Activated CD4-positive, alpha-beta T cell treated with anti-CD3 and anti-CD28 coated beads, Interleukin-2, amount 50 U/mL, for 4 hours (primary cell): ENCODE measurements at places on chromosomes 4 and X.

DNA sequence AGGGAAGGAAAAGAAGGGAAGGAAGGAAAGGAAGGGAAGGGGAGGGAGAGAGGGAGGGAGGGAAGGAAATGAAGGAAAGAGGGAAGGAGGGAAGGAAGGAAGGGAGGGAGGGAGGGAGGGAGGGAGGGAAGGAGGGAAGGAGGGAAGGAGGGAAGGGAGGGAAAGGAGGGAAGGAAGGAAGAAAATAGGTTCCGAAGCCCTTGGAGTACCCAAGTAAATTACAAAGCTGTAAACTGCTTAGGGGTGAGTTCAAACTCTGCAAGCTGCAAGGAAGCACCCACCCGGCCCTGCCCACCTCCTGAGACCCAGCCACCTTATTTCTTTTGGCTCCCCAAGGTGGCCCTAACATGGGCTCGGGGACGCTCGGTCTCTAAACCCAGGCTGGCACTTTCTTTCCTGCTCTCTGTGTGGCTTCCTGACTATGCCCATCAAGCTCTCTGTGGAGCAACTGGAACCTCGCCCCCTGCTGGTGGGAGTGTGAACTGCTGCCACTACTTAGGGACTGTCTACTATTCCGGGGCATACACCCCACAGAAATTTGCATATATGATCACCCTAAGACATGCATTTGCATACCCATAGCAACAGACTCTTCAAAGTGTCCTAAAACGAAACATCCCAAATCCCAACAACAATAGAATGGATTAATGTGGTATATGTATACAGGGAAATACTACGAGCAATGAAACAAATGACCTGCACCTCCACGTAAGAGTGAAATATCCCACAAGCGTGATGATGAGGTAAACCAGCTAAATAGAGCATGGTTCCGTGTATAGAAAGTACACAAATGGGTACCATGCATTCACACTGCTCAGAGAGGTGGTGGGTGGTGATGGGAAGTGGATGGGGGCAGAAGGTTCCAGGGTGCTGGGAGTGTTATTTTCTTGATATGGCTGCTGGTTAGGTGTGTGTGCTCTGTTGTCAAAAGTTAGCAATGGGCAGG lies 151.7 kb upstream of the TBL1X start:
- peak; percentile 77 for DNase-seq

DNA sequence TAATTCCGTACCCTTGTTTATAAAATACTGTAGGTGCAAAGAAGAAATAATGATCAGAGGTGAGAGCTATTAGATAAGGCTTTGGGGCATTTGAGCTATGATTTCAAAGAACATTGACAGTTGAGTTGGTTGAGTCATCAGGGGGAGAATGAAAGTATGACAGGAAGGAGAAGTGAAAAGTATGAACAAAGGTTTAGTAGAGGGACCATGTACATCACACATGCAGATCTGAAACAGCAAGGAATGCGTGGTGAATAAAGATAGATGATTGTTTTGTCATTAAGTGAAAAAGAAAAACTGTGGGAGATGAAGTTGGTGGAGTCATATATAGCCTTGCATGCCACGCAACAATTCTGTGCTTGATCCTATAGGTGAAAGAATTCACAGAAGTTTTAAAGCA lies 163.1 kb downstream of the ARAP2 start:
- no peak for DNase-seq

GRCh38 chr4:11471618-11472017 lies 42.9 kb upstream of the HS3ST1 start:
- peak; percentile 23 for DNase-seq

DNA sequence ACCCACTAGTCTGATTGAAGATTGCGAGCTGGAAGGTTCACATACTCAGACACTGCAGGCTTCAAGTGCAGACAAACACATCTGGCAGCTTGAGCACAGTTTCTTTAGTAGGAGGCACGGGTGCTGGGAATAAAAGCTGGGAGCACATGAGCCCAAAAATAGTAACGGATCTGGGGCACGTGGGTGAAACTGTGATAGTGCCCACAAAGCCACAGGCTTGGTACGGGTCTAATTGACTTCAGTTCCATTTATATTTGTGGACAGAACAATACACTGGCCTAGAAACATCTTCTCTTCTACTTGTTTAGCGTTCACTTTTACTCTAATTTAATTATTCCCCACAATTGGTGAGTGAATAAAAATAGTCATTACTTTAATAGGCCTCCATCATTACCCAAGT lies 2370.7 kb downstream of the PCDH7 start:
- DNase-seq, result no peak

- no peak for DNase-seq
Observed at GRCh38 chrX:136850441-136851175, 29.9 kb downstream of the RBMX start.

DNA sequence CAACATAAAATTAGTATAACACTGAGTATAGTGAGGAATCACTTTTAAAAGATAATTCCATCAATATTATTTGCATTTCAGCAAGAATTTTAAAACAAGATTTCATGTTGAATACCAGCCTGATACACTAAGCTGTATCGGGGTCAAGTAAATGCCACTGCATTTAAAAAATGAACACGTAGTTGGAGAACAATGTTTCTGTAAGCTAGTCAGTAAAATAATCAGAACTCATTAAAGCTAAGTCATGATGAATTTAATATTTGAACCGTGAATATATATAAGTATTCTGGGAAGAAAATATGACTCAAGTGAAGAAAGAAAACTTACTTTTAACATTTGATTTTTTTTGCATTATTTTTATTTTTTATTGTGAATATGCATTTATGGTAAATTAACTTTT lies 611.0 kb upstream of the PABPC4L start:
- DNase-seq, result no peak

DNA sequence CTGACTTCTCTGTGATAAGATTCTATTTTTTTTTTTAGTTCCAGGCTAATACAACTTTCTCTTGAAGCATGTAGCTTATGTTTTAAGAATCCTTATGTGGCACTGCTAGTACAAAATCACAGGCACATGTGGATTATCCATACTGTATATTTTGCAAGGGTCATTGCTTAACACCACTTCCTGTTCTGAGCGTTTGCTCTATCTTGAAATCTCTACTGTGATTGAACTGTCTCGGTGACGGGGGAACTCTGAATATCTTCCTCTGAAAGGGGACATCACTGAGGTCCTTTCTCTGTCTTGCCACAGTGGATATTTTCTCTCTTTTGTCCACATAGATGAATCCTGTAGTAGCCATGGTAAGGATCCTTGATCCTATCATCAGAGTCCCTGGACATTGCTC lies 2.1 kb upstream of the WFS1 start:
- DNase-seq, result no peak

- no peak for DNase-seq
Observed at GRCh38 chrX:1422135-1422465, 30.2 kb upstream of the SLC25A6 start.

- no peak for DNase-seq
Observed at GRCh38 chrX:51837921-51838320, 55.5 kb upstream of the MAGED1 start.

GRCh38 chrX:26925088-26925487 lies 538.1 kb downstream of the PPP4R3C start:
- DNase-seq, result no peak

- no peak for DNase-seq
Observed at GRCh38 chrX:153504445-153505016, 9.8 kb downstream of the BGN start.

- DNase-seq, result no peak
Observed at GRCh38 chr4:48863728-48864127, 32.8 kb downstream of the OCIAD1 start.

DNA sequence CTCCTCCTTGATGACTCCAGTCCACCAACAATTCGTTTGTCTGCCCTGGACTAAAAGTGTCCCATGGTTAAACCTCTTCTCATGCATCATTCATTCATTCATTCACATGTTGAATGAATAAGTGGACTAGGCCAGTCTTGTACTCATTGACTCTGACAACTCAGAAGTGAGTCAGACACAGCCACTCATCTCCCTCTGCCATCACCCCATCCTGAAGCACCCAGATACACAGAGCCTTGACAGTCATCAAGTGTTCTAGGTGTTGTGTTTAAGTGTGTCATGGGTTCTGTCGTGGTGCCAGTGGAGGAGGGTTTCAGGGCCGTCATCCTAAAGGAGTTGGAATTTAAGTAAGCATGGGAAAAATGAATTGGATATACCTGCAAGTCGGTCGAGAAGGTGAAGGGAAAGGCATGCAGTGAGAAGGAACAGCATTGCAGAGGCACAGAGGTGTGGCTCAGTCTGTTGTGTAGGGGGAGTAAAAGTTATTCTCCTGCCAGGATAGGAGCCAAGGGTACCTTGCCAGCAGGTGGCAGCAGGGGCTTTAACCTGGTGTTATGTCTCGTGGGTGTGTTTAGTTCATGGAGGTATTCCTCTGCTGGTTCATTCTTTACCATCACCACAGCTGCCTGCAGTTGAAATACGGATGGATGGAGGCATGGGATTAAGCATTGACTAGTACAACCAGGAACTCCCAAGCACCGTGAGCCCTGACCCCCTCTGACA lies 18.3 kb downstream of the MAGED2 start:
- DNase-seq, result peak; percentile 30
